IPS DF 19.7 (cell line): ENCODE measurements at places on chromosomes 1 and 21.

- DNase-seq: no peak
Observed at GRCh38 chr1:223772771-223773160, 60.4 kb downstream of the CAPN2 start.

DNA sequence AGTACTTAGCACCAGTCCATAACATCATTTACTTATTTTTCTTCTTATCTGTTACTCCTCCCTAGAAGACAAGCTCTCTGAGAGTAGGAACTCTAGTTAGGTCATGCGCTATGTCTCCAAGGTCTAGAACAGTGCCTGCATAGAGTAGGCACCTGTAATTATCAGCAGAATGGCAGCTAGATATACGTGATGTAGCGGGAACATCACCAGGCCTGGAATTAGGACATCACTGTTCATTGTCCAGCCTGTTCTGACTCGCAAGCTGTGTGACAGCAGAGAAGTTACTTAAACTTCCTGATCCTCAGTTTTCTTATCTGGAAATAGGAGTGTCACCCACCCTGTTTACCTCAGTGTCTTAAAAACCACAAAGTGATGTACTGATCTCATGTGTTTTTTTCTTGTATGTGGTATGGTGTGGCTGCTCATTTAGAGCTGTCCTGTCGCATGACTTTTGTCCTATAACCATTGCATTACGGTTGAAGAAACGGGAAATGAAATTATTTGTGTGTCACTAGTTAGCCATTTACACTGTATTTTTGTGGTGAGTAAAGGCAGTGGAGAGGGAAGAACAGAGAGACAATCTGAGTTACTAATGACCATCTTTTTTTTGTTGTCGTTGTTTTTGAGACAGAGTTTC is 37.1 kb upstream of the EXO1 start:
- no peak for DNase-seq

DNA sequence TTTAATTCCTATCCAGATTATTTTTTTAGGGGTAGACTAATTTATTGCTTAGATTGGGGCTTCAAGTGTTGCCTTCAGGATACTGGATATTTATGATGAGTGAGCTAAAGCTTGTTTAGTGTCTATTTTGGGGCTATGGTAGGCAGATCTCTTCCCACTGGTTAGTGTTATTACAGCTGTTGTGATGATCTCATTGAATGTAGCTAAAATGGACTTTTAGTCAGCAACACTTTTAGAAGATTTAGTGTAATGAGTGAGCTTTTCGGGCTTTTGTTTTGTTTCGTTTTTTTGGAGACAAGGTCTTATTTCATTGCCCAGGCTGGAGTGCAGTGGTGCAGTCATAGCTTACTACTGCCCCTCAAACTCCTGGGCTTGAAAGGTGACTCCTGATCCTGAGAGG is 14.2 kb downstream of the THRAP3 start:
- no peak for DNase-seq

- no peak for DNase-seq
Observed at GRCh38 chr1:201140235-201140940, 13.4 kb upstream of the ASCL5 start.

DNA sequence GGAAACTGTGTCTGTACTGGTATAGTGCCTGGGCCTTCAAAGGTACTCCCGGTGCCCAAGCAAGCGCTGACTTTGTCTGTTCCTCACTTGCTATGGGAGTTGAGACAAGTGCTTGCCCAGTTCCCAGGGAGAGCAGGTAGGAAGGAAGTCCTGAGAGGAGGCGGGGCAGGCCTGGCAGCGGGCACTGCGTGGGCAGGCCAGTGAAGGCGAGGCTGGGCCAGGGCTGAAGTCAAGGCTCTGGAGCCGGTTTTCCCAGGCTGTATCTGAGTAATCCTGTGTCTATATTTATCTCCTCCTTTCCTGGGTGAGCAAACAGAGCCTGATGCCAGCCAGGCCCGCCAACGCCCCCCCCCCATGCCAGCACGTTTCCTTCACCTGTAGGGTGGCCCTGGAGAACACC is 15.9 kb upstream of the EDN2 start:
- DNase-seq: no peak

- no peak for DNase-seq
Observed at GRCh38 chr1:119007670-119008482, 19.7 kb upstream of the TBX15 start.

DNA sequence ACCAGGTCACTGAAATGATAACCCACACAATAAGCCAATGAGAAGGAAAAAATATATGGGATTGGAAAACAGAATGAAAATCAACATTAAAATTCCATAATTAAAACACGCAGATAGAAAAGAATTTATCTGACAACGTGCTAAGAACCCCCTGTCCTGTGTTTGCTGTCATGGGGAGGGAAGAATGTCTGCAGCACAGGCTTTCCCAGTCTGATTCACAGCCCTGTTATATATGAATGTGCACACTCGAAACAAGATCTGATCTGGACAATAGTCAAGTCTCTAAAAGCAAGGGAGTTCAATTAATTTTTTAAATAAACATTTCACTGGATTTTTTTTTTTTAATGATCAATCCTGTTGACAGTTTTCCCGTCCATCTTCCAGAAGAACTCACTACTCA is 220.0 kb downstream of the RERE start:
- no peak for DNase-seq
